ENCODE measurements at places on chromosomes 1 and 21.

DNA sequence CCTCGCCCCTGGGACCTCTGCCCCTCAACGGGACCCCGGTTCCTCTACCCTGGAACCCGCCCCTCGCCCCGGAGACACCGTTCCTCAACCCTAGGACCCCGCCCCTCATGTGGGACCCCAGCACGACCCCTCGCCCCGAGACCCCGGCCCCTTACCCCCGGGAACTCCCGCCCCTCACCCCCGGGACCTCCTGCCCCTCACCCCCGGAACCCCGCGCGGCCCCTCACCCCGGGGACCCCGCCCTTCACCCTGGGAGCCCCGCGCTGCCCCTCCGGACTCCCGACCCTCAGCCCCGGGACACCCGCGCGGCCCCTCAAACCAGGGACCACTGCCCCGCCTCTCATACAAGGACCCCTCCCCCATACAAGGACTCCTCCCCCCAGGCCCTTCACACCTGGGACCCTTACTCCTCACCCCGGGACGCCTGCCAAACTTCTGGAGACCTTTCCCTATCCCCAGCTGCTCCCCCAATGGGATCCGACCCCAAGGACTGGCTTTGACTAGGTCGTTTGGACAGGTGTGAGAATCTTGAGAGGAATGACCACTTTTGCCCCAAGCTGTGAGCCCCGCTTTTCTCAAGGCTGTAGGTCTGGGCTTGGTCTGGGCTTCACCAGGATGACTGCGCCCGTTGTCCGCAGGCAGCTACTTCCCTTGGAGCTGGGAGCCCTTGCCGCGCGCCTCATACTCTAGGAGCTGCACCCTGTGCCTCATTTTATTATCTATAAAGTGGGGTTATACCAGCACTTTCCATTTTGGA, 843 bp downstream of the DIP2A start:
- peak; percentile 23 for DNase-seq

DNA sequence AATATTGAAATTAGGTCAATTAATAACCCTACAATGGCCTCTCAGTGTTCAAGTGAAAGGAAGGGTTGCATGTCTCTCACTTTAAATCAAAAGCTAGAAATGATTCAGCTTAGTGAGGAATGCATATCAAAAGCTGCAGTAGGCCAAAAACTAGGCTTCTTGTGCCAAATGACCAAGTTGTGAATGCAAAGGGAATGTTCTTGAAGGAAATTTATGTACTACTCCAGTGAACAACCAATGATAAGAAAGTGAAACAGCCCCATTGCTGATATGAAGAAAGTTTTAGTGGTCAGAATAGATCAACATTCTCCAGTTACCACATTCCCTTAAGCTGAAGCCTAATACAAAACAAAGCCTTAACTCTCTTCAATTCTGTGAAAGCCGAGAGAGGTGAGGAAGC, 10.0 kb downstream of the MAEL start:
- DNase-seq = no peak

DNA sequence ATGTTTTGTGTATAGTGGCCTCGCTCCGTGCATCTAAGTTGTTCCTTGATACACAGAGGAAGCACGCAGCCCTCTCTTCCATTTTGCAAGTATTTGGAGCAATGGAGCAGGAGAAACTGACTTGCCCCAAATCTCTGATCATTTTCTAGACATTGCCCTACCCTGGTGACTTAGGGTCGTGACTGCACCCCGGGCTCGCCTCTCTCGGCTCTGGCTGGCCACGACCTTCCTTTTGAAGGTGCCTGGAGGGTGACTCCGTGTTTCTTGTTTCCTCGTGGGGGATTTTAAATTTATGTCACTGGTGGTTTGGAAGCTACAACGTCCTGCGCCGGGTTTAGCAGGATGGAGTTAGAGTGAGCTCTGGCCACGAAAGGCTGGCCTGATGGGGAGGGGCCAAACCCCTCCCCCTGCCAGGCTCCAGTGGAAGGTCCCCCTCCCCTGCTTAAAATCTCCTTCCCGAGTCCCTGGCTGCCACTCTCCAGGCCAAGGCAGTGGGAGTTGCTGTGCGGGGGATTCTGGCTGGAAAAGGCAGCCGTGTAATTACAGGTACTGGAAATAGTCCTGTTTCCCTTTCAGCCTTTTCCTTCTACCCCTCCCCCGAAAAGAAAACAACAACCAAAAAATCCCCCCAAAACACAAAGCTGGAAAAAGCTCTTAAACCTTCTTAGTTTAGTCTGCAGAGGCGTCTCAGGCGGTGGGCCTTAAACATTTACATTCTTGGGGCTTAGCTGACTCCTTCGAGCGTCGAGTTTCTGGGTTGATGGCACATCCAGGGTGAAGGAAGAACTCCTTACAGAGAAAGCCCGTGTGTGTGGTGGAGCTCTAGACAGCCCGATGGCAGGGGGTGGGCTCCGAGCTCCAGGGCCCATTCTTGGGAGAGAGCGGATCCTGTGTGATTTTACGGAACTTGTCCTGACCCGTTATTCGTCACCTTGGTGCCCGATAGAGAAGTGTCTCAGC, 28.1 kb downstream of the SPSB1 start:
- DNase-seq = no peak

DNA sequence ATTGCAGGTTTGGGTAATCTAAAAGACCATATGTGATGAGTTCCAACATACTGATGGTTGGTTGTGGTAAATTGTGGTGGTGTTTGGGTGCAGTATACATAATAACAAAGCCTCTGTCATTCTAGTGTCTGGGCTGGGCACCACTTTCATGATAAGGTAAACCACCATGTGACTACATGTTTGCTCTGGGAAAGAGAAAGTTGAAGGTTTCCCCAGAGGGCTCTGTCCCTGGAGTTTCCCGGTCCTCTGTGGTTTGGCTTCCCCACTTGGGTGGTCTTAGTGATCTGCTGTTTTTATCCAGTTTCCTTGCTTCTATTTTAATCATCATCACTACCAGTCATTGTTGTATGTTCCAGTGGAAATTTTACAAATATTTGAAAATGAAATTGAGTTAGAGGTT, 55.9 kb upstream of the TSPAN2 start:
- DNase-seq = no peak

DNA sequence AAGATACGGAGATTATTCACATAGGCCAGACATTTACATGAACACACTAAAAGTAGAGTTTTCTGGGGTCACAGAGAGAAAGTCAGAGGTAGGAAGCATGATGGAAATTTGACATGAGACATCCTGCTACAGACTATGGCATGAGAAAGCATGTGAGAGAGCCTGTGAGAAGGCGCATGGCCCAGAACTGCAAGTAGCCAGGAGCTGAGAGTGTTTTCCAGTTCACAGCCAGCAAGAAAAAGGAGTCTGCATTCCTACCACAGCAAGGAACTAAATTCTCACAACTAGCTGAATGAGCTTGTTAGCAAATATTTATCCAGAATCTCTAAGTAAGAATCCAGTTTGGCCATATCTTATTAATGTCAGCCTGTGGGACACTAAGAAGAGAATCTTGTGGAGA, 673.3 kb downstream of the BRINP3 start:
- no peak for DNase-seq

DNA sequence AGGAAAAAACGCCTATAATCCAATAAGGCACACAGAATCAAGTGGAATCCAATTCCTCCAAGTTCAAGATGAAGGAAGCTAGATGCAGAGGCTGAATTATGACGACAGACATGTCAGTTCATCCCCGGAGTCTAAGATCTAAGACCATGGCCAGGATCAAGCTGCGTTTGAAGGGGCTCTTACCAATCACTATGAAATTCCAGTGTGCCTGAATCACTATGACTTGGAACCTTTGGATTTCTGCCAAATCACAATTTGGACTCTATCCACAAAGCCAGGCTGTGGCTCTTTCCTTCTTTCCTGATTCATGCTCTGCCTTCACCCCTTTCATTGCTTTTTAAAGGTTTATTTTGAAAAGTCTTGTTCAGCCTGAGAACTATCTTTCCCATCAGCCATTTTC, 17.1 kb downstream of the OLIG2 start:
- no peak for DNase-seq

GRCh38 chr1:227886503-227886961, 61.2 kb downstream of the WNT9A start:
- DNase-seq = peak; percentile 48

- no peak for DNase-seq
These were observed 3.6 kb downstream of the RGS1 start for GRCh38 chr1:192579010-192579738.

GRCh38 chr1:203534526-203534925, 40.6 kb downstream of the OPTC start:
- no peak for DNase-seq

- DNase-seq = no peak
These were observed 48.8 kb upstream of the CD53 start for GRCh38 chr1:110824192-110824591.

DNA sequence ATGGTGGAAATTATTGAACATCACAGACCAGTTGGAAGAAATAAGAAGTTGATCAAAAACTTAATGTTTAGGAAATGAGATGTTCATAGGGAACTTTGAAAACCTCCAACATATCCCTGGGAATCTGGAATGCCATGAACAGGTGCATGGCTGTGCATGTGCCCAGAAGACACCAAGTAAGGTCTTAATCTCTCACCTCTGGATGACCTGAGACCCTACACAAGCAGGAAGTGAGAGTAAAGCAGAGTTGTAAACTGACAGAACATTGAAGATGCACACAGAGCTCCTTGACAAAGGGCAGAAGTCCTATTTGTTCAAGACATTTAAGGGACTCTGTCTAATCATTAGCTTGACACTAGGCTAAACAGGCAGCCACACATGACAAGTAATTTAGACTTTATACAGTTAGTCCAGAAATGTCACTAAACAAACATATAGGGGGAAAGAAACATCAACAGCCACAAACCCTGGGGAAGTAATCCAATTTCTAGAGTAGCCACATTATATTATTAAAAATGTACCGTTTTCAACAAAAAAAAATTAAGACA, 34.5 kb downstream of the KLHDC7A start:
- no peak for DNase-seq

- peak; percentile 69 for DNase-seq
These were observed 33.1 kb downstream of the RGS8 start for GRCh38 chr1:182651339-182651724.

DNA sequence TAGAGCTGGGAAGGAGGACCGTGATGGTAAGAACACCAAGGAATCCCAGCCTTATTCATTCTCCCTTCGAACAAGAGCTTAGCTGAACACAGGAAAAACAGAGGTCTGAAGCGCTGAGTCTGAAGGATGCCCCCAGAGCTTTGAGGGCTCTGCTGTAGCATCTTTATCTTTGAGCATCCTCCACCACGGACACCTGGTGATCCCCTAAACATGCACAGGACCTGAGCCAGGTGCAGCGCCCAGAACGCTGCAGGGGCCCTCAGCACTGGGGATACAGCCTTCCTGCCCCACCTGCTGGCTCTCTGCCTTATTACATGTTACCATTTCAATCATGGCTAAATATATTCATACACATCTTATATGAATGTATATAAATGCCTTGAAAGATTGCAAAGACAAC, 7.7 kb upstream of the GPATCH4 start:
- DNase-seq = no peak

DNA sequence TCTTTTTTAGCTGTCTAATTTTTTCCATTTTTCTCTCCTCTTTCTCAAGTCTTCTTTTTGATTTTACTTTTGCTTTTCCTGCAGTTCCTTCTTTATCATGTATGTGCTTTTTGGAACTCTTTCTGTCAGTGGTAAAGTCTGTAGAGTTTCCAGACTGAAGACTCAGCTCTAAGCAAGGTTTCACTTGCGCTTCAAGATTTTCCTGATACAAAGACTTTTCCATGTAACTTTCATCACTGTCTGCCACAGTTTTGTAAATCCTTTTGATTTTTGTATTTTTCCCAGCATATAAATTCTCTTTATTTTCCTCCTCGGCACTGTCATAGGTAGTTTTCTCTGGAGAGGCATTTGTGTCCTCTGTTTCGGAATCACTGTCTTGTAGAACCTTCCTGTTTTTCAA, 5.5 kb downstream of the CLSPN start:
- DNase-seq = no peak

DNA sequence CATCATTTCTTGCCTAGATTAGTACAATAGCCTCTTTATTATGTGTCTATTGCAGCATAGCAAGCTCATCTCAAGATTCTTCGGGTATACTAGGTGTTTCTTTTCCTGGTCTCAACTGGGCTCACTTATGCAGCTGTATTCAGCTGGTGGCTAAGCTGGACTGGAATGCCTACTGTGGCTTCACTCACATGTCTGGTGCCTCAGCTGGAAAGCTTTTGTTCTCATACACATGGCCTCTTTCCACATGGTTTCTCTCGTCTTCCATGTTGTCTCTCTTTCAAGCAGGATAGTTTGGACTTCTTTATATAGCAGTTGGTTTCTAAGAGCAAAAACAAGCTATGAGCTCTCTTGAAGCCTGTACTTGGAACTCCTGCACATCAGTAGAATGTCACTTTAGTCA, 45.2 kb downstream of the PKN2 start:
- DNase-seq = no peak

GRCh38 chr1:206663832-206664652, 20.7 kb upstream of the MAPKAPK2 start:
- peak; percentile 77 for DNase-seq
